ENCODE measurements at places on chromosomes 6 and 20.

DNA sequence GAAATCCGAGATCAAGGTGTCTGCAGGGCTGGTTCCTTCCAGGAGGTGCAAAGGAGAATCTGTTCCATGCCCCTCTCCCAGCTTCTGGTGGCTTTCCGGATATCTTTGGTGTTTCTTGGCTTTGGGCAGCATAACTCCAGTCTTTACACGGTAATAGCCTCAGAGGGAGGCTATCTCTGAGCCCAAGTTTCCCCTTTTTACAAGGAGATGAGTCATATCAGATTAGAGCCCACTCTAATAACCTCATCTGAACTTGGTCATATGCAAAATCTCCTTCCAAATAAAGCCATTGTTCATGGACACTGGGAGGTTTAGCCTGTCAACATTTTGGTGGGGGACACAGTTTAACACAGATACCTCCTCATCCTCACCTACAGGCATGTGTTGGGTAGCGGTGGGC lies 213.7 kb downstream of the ATXN1 start:
- DNase-seq, result no peak

- DNase-seq, result no peak
These were observed 23.0 kb upstream of the EXOC2 start for GRCh38 chr6:715709-716491.

GRCh38 chr20:46305331-46305972 lies 2.8 kb downstream of the CDH22 start:
- no peak for DNase-seq

DNA sequence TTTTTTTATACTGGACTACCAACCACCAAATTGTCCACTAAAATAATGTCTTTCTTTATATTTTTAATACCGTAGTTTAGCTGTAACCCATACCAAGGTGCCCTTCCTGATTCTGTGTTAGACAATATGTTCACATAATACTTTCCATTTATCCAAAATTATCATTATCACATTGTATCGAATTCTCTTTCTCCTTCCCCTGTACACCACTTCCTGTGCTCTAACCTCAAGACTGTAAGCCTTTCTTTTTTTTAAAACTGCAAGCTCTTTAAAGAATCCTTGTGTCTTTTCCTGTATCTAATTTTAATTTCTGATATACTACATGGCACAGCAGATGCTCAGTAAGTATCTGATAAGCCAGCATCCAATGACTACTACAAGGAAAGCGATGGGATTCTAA lies 917.5 kb downstream of the EYS start:
- no peak for DNase-seq

- no peak for DNase-seq
These were observed 8.8 kb downstream of the TXNDC5 start for GRCh38 chr6:7901780-7902179.

- DNase-seq, result peak; percentile 32
These were observed 28.4 kb downstream of the WRNIP1 start for GRCh38 chr6:2793534-2794151.

DNA sequence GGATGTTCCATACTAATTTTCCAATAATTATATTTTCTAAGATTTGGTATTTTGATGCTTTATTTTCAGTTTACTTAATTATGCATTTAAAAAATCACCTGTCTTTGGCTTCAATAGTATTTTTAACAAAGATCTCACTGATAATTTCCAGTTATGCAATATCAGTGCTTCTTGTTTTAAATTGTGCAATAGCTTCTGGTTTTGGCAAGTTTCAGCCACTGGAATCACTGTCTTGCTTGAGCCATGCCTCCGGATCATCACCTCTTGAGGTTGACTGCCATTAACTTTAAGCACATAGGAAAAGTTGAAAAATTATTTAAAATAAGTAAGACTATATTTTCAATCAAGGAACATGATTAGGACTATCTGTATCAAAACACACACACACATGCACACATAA lies 1242.1 kb downstream of the HACE1 start:
- DNase-seq, result no peak

DNA sequence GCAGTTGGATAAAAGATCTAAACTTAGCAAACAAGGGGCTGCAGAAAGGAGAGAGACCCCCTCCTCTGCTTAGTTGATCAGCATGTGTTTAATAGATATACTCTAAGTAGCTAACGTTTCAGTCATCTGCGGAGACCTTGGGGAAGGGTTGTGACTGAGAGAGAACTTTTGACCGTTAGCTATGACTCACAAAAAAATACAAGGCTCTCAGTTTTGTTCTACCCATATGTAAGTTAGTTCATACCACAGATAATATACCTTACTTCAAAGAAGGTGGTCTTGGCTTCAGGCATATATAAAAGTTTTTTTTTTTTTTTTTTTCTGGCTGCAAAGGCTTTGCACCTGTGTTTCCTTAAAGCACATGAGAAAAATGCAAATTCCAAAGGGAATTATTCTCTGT lies 258.9 kb downstream of the GJA1 start:
- no peak for DNase-seq

GRCh38 chr6:52286798-52287432 lies 2.4 kb upstream of the MCM3 start:
- DNase-seq, result peak; percentile 57

DNA sequence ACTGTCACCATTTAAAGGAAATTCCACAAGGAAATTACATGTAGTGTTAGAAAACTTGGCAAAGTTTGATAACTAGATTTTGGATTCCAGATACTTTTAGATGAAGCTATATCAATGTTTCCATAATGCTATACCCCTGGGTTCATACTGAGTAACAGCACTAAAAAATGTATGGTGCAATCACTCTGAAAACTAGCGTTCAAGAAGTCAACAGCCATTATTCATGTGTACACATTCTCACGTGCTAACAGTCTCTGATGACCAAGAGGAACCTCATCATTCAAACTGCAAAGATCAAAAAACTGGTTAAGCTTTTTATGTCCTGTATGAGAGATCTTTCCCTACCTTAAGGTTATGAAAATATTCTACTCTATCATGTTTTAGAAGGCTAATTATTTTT lies 197.6 kb downstream of the GMDS start:
- no peak for DNase-seq

- DNase-seq, result no peak
These were observed 216.2 kb upstream of the PRDM1 start for GRCh38 chr6:105869835-105870440.

GRCh38 chr6:112007254-112007653 lies 46.6 kb upstream of the CCN6 start:
- no peak for DNase-seq

GRCh38 chr20:11344939-11345338 lies 572.8 kb upstream of the BTBD3 start:
- DNase-seq, result no peak

- DNase-seq, result no peak
These were observed 71.6 kb downstream of the BANF2 start for GRCh38 chr20:17771206-17772004.

- DNase-seq, result no peak
These were observed 31.7 kb downstream of the STX7 start for GRCh38 chr6:132481189-132481588.

GRCh38 chr6:166587631-166588413 lies 1.3 kb upstream of the RAMACL start:
- peak; percentile 29 for DNase-seq
